Heart right ventricle (tissue), 16 donors: ENCODE measurements at places on chromosomes 2 and 18. TPM values are rescaled to one million over a fixed set of nuclear protein-coding genes. Genes with fewer than 3 reads are reported as not detected.

FAM98A gene
- 68.0 TPM for total RNA-seq

CLASP1 gene
- 85.7 TPM for total RNA-seq

IL36A gene
- not detected for total RNA-seq

SERPINB10 gene
- not detected for total RNA-seq

TMEM131 gene
- 32.0 TPM for total RNA-seq

SEMA4F gene
- 2.4 TPM for total RNA-seq

CDK15 gene
- 0.15 TPM for total RNA-seq

CHN1 gene
- 21.1 TPM for total RNA-seq

MEP1B gene
- 0.17 TPM for total RNA-seq

PMAIP1 gene
- 0.40 TPM for total RNA-seq

CCL20 gene
- total RNA-seq: not detected

PRKAG3 gene
- total RNA-seq: not detected

RASGRP3 gene
- 68.4 TPM for total RNA-seq

PTPRM gene
- total RNA-seq: 157 TPM

AKAIN1 gene
- total RNA-seq: not detected

CMPK2 gene
- 5.6 TPM for total RNA-seq

ERBB4 gene
- total RNA-seq: 22.3 TPM
